ENCODE measurements at places on chromosomes 13 and 19. TPM values are rescaled to one million over a fixed set of nuclear protein-coding genes. Genes with fewer than 3 reads are reported as not detected.

Gene RNASEH2A
- total RNA-seq: 7.3 TPM

Gene ZNF681
- 0.28 TPM for total RNA-seq

Gene ZNF85
- 3.8 TPM for total RNA-seq

Gene ZNF724
- total RNA-seq: 1.6 TPM

Gene ZNF792
- total RNA-seq: 3.7 TPM

Gene KCNJ14
- 0.28 TPM for total RNA-seq

Gene KLC3
- under 0.01 TPM for total RNA-seq

Gene CACTIN
- total RNA-seq: 21.3 TPM

Gene ZNF627
- total RNA-seq: 19.0 TPM

Gene TNFSF9
- total RNA-seq: 0.37 TPM

Gene IGSF23
- not detected for total RNA-seq

Gene ATP4B
- total RNA-seq: not detected

Gene RNF17
- not detected for total RNA-seq

Gene EDNRB
- 144 TPM for total RNA-seq

Gene CDX2
- not detected for total RNA-seq

Gene ZNF254
- 7.3 TPM for total RNA-seq

Gene APC2
- total RNA-seq: 0.28 TPM

Gene MICU2
- total RNA-seq: 37.8 TPM

Gene FXYD7
- not detected for total RNA-seq

Gene PPAN
- 36.7 TPM for total RNA-seq

Gene PSG4
- total RNA-seq: not detected

Gene ZNF878
- total RNA-seq: not detected

Gene KLK1
- total RNA-seq: not detected

Data from smooth muscle cell of bladder (primary cell).